ENCODE measurements at places on chromosomes 16 and 17.
A peak's percentile ranks its signal among the peaks of the same experiment; 100 is the strongest.

- DNase-seq, result no peak
These were observed 62.7 kb downstream of the FOXK2 start for GRCh38 chr17:82582213-82582612.

DNA sequence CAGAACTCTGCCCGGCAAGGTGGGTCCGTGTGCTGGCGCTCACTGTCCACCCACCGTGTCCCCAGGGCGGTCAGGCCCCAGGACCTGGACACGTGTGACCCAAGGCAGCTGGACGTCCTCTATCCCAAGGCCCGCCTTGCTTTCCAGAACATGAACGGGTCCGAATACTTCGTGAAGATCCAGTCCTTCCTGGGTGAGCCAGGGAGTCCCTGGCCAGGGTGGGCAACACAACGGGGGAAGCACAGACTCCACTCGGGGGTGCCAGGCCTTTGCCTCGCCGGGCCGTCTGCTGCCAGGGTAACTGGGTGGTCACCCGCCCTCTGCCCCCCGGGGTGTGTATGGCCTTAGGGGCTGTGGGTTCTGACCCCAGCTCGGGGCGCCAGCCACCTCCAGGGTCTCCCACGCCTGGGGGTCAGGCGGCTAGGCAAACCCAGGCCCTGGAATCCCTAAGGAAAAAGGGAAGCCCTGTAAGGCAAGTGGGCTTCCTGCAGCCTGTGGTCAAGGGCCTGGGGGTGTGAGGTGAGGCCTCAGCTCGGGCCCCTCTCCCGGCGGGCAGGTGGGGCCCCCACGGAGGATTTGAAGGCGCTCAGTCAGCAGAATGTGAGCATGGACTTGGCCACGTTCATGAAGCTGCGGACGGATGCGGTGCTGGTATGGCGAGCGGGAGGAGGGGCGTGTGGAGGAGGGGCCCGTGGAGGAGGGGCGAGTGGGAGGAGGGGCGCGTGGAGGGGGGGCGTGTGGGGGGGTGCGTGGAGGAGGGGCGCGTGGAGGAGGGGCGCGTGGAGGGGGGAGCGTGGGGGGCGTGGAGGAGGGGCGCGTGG is 6.5 kb downstream of the MSLN start:
- DNase-seq, result no peak

DNA sequence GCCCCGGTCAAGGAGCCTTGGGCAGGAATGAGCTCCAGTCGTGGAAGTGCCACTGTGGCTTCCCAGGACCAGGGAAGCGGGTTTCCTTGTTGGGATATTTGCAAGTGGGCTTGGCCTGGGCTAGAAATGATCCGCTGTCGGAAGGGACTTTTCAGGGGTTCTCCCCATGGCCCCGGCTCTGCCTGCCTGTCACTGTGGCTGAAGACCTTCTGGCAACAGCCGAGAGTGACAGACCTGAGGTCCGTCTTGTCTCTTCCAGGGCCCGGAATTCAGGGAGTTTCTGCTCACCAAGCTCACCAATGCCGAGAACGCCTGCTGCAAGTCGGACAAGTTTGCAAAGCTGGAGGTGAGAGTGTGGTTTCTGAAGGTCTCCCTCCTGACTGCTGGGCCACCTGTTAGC is 57.7 kb downstream of the OR1D5 start:
- no peak for DNase-seq

DNA sequence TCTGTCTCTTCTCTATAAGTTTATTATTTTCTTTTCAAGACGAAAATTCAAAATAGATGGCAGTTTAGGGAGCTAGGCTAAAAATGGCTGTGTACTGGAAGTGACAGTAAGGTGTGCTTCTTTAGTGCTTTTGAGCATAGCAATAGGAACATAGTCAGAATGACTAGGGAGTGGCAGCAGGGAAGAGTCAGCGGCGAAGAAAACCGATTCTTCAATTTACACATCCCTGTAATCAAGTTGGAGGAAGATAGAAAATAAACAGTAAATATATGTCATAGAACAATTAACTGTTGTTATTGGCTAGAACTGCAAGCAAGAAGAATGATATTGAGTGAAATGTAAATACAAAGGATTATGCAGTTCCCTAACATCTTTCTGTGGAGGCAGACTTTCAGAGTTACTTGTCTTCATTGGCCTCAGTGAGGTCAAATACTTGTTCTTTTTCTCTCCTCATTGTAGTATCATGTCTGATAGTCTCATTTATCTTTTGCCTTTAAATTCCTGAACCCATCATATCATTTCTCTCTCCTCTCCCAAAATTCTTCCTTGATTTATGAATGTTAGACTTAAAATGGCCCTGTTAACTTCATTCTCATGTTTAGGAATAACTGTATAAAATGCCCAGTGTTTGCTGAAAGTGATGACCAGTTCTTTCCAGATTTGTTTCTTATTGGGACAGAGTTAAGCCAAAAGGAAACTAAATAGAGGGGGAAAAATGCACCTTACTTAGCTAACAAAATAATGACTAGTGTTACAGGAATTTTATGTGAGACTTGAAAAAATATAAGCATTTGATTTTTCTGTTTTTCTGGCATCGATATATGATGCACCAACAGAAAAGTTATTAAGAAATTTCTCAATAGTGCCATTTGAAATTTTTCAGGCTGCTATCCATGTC is 211.4 kb downstream of the BCAS3 start:
- DNase-seq, result no peak

GRCh38 chr17:77814091-77814772 is 144.3 kb upstream of the TNRC6C start:
- no peak for DNase-seq

DNA sequence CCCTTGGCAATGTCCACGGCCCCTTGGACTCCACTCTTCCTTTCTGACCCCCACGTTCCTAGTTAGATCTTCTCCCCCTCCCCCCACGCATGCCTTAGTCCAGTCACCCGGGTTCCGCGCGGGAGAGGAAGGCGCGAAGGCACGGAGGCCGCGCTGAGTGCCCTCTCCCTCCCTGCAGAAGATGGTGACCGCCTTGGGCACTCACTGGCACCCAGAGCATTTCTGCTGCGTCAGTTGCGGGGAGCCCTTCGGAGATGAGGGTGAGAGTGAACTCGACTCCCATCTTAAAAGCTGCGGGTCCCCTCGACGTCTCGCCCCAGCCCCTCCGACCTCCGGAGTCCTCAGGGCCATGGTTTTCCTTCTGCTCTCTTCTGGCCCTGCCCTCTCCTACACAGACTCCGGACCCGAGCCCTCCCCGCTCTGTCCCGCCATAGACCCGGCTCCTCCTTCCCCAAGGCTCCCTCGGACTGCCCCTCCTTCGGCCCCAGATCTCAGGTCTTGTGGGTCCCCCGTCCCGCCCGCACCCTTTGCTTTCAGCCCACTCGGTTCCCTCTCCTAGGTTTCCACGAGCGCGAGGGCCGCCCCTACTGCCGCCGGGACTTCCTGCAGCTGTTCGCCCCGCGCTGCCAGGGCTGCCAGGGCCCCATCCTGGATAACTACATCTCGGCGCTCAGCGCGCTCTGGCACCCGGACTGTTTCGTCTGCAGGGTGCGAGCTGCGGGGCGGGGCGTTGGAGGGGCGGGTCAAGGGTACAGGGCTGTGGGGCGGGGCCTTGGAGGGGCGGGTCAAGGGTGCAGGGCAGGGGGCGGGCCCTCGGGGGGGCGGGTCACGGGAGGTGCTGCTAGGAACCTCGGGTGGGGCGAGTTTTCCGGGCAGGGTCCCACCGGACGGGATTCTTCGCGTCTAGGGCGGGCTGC is 4.6 kb downstream of the TGFB1I1 start:
- DNase-seq, result peak; percentile 92

GRCh38 chr17:80443916-80444643 is 29.1 kb downstream of the ENDOV start:
- no peak for DNase-seq

DNA sequence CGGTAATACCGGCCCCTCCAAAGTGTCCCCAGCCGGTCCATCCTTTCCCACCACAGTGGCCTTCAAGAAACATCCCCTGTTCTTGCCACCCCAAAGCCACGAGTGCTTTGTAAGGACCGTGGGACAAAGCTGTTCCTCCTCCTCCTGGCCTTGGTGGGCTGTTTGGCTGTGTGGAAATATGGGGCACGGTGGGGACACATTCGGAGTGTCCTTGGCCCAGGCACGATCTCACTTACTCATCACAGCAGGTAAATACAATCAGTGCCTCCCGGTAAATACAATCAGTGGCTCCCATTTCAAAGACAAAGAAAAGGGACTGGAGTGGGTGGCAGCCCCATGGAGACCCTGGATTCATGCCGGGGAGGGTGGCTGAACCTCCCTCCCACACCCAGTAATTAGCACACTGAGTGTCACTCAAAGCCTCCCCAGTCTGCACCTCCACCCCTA is 10.4 kb downstream of the SCN4A start:
- no peak for DNase-seq

DNA sequence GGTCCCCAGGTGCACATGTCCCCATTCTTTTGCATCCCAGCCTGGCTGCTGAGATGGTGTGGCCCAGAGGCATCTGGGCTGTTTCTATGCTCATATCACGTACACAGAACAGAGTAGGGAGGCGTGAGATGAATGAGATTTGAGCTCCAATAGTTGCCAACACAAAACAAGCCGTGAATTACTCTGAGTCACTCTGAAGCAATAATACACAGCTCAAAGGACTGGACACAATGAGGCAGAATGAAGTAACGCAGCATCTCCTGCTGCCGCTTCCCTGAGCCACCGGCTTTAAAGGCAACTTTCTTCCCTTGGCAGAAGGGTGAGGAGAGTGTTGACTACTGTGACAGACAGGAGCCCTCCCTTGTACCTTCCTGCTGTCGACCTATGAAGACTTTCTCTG is 33.9 kb upstream of the CLEC18B start:
- no peak for DNase-seq

All from DND-41 (cell line).